ENCODE measurements at places on chromosomes 3 and 15.

- peak; percentile 57 for DNase-seq
These were observed 660.9 kb upstream of the NAALADL2 start for GRCh38 chr3:174198199-174198598.

- no peak for DNase-seq
These were observed 14.5 kb downstream of the EMC4 start for GRCh38 chr15:34239151-34239808.

DNA sequence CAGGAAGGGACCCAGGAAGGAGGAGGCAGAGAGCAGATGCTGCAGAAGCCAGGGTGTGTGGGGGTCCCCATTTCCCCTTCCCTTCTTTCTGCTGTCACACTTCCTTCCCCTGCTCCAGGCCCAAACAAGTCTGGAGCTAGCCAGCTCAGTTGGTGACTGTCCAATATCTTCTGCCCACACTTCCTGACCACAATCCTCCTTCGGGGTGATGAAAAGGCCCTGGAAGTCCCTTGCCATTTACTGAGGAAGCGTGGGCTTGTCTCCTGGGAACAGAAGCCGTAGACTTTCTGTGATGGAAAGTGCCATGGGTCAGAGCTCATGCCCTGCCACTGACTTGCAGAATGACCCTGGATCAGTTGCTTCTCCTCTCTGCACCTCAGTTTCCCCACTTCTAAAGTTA lies 39.0 kb downstream of the ANAPC13 start:
- no peak for DNase-seq

DNA sequence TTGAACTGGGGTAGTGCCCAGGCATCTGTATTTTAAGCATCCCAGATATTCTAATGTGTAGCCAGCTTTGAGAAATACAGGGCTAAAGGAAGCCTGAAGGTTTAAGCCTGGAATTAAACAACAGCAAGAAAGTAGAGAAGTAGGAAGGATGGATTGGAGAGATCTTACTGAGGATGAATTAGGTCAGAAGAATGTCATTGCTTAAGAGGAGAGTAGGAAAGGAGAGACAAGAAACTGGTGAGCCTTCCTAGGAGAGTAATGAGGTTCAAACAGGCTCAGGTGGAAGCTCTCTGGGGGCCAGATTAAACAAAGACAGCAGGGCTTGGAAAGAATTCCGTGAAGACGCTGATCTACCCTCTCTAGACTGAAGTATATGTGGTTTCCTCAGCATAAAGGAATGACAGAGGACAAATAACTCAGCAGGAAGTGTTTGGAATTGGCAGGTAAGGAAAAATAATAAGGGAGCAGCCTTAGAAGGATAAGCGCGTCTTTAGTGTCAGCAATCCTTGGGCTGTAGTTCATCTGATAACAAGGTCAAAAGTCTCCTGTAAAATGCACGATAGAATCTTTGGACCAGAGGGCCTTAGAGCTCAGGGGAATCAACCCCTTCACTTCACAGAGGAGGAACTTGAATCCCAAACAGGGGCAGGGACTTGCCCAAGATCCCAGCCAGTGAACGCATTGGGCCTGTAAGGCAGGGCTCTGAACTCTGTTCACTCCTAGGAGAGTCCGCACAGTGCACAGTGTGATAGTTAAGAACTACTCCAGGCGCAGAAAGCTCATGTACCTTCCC lies 90.9 kb downstream of the TP63 start:
- DNase-seq, result no peak

GRCh38 chr3:175737646-175738572 lies 878.8 kb downstream of the NAALADL2 start:
- no peak for DNase-seq

DNA sequence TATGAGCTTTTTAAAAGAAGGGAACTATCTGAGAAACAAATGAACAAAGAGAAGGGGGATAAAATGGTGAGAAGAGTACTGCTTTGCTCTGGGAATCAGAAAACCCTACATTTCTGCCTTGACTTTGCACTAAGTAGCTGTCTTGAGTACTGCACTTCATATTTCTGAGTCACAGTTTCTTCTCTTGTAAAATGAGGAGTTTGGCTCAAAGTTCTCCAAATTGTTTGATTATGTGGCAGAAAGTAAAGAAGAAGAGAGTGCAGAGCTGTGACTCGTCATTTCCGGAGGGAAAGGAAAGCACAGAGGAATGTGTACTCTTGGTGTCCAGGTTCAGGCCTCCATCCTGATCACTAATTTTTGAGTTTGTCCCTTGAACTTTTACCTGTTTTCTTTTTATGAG lies 54.7 kb downstream of the TP63 start:
- DNase-seq, result no peak

DNA sequence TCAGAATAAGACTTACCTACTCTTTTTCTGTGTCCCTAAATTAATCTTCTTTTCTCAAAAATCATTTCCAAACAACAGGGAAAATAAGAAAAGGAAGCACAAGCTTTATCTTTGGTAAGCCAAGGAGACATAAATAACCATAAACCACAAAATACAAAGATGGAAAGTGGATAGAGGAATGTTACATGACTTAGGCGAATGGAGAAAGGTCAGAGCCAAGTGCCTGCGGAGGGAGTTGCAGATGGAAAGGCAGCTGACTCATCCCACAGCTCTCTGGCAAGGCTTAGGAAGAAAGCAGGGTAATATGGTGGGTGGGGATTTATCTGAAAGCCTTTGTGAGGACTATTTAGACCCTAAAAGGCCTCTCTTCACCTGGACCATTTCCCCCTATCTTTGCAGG lies 72.8 kb downstream of the GALK2 start:
- no peak for DNase-seq

DNA sequence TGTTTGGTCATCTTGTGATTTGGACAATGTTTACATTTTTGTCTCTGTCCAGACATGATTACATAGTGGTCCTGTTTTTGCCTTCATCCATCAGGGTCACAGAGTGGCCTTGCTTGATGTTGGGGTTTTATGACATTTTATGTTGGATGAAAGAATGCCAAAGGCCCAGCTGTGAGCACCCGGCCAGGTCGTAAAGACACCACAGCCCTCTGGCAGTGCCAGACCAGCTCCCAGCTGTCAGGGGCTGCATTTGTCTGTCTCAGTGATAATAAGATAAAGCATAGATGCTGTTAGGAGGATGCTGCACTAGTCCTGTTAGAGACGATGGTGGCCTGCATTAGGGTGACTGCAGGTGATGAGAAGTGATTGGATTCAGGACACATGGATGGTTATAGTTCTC lies 117.5 kb downstream of the FAM174B start:
- DNase-seq, result no peak

DNA sequence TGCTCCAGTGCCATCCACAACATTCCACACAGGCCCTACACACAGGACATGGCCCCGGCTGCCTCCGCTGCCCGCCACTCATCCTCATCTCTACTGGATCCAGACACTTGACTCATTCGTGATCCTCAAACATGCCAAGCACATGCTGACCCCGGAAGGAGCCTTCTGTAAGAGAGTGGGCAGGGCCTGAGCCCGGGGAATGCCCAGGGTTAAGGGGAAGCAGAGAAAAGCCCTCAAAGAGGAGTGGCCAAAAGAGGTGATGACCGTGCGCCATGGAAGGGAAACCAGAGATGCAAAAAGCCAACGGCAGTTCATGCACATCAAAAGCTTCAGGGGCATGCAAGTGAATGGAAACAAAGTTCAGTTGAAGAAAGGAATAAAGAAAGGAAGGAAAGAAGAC lies 46.1 kb downstream of the RFTN1 start:
- DNase-seq, result no peak

- no peak for DNase-seq
These were observed 23.7 kb downstream of the TCF12 start for GRCh38 chr15:56942118-56942517.

GRCh38 chr3:48429317-48429959 lies 448 bp downstream of the PLXNB1 start:
- peak; percentile 56 for DNase-seq

DNA sequence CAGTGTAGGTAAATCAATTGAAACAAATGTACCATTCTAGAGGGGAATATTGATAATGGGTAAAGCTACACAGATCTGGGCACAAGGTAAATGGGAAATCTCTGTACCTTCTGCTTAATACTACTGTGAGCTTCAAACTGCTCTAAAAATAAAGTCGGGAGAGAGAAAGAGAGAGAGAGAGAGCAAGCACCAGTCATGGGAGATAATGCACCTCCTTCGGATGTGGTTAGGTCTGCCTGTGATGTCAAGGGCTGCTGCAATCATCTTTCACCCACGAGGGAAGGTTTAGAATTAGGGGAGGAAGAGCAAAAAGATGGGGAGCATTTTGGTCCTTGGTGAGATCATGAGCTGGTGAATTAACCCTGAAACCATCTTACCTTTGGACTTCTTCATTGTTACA lies 219.1 kb downstream of the ZNF385D start:
- DNase-seq, result no peak

DNA sequence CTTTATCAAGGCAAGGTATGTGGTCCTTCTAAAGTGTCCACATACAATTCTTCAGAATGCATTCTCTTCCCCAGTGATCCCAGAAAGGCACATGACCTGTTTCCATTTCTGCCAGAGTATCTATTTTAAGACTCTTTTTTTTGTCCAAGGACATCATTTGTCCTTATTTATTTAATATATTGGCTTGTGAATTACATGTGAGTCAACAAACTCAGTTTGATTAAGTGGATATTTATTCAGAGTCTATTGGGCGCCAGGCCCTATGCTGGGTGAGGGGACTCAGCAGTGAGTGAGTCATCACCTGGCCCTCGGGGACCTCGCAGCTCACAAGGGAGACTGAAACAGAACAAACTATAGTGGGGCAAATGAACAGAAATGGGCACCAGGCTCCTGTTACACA lies 136.8 kb downstream of the SNRK start:
- DNase-seq, result no peak

- no peak for DNase-seq
These were observed 53.5 kb downstream of the PFN2 start for GRCh38 chr3:149917124-149917667.

DNA sequence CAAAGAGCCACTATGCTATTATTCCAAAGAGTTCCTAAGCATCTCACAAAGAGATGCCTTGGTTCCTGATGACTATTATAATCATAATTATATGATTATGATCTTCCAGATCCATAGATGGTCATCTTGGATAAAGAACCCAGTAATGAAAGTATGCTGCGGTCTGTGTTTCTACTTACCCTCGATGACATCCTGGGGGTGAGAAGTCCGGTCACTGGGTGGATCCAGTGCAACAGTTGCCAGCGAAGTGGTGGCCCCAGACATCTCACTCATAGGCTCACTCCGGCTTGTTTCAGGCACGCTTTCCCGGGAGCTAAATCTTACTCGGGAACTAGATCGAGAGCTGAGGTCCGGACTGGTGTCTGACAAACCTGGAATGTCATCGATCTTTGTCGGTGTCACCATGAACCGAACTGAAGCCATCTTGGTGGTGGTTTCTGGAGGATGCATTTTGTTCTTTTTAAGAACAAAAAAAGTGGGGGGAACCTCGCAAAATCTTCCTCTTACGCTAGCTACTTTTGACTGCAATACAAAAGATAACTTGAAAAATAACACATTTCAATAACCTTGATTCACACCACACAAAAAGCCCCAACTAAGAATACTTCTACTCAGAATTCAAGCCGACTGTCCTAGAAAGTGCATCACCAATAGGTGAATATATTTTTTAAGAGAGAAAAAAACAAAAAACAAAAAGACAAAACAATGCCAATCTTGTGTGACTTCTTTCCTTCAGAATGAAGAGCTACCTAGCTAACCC lies 1.2 kb downstream of the SLC12A6 start:
- DNase-seq, result no peak

- no peak for DNase-seq
These were observed 50.6 kb upstream of the SPATA16 start for GRCh38 chr3:173191611-173192010.

GRCh38 chr3:9108876-9109567 lies 140.4 kb downstream of the SRGAP3 start:
- no peak for DNase-seq

- DNase-seq, result no peak
These were observed 10.9 kb upstream of the IL1RAP start for GRCh38 chr3:190502946-190503345.

DNA sequence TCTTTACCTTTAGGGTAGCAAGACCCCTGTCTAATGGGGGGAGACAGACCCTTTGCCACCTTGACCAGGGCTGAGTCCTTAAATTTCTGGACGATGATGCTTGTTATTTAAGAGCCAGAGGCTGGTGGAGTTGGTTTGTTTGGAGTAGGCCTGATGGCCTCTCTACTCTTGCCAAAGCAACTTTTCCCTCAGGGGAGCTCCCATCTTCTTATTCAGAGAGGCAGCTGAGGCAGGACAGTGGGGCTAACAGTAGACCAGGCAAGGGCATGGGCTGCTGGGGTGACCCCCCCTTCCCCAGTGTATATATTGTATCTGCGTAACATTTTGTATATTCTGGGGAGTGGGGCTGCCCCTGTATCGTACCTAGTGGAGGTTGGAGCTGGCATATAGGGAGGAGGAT lies 10.3 kb downstream of the RPS17 start:
- DNase-seq, result no peak

DNA sequence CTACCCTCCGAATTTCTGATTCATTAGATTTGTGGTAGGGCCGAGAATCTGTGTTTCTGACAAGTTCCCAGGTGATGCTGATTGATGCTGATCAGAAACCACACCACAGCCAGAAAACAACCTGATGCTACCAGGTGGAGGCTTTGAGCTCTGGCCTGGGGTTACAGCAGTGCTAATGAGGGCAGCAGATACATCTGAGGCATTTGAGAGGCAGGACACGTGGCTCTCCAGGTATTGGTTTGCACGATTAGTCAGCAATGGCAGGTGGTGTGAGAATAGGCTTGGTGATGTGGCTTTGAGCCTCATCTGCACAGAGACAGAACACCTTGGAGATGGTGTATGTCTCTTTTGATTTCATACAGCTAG lies 78.8 kb upstream of the THBS1 start:
- DNase-seq, result no peak

Data from right lung (tissue), 10 donors.